ENCODE measurements at places on chromosomes 16 and 17. TPM values are rescaled to one million over a fixed set of nuclear protein-coding genes. Genes with fewer than 3 reads are reported as not detected.
A peak's percentile ranks its signal among the peaks of the same experiment; 100 is the strongest.

BAIAP3 gene
- 2.6 TPM for total RNA-seq

KRT36 gene
- total RNA-seq = not detected

RAB37 gene
- not detected for total RNA-seq

PMFBP1 gene
- total RNA-seq = 1.2 TPM

NLRC5 gene
- total RNA-seq = 33.1 TPM

CMTM1 gene
- 6.4 TPM for total RNA-seq

SRL gene
- not detected for total RNA-seq

GRCh38 chr16:70483426-70483825 lies 29.0 kb downstream of the FCSK start:
- H3K4me1 ChIP-seq = peaks cover 11% of the 10 kb centered on the region
- no peak for DNase-seq
- no peaks in the 10 kb centered on the region for H3K27me3 ChIP-seq
- no peak overlapping the region for H3K4me3 ChIP-seq

- peaks cover 40% of the 10 kb centered on the region for H3K36me3 ChIP-seq
- H3K27me3 ChIP-seq = no peaks in the 10 kb centered on the region
- H3K4me3 ChIP-seq = peak overlapping the region; percentile 92
- H3K4me1 ChIP-seq = peaks cover 35% of the 10 kb centered on the region
Observed at GRCh38 chr17:76736349-76737081, 616 bp downstream of the SRSF2 start.

DNA sequence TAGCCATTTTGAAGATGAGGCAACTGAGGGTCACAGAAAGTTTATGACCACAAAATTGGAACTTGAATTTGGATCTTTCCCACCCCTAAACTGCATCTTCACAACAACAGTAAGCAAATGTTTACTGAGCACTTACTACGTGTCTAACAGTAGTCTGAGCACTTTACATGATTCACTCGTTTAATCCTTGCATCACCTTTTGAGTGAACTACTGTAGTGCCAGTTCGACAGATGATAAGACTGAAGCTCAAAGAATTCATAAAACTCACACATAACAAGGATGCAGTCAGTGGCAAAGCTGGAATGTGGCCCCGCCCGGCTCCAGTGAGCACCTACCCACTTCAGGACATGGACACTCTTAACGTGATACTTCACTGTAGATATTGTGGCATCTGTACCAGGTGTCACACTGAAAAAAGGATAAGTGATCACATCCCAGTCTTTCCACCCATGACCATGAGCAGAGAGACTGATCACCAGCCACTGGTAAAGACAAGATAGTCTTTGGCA lies 36.0 kb upstream of the HLF start:
- H3K4me3 ChIP-seq = no peak overlapping the region
- no peaks in the 10 kb centered on the region for H3K36me3 ChIP-seq
- H3K27ac ChIP-seq = no peak overlapping the region

- DNase-seq = no peak
- H3K27ac ChIP-seq = no peak overlapping the region
- H3K27me3 ChIP-seq = no peaks in the 10 kb centered on the region
- peaks cover 34% of the 10 kb centered on the region for H3K36me3 ChIP-seq
Observed at GRCh38 chr16:11699234-11699894, 31.1 kb downstream of the SNN start.

DNA sequence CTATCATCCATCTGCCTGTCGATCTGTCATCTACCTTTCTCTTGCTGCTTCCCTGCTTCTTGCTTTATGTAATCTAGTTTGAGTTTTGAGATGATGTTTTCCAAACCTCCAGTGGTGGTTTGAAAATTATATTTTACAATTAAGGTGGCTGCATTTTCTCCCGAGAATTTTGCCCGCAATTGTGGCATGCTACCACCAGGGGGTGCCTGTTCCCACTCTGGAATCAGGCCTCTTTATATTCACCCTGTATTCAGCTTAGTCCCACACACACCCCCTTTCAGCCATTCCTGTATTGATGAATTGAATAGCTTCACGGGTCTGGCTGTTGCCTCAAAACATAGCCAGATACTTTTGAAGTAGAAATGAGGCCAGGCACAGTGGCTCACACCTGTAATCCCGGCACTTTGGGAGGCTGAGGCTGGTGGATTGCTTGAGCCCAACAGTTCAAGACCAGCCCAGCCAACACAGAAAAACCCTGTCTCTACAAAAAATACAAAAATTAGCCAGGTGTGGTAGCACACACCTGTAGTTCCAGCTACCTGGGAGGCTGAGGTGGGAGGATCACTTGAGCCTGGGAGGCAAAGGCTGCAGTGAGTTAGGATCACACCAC lies 3.2 kb downstream of the PRSS22 start:
- no peaks in the 10 kb centered on the region for H3K27me3 ChIP-seq
- no peak for DNase-seq
- no peak overlapping the region for H3K4me3 ChIP-seq
- H3K27ac ChIP-seq = no peak overlapping the region

- no peaks in the 10 kb centered on the region for H3K36me3 ChIP-seq
- no peaks in the 10 kb centered on the region for H3K4me1 ChIP-seq
- no peak for DNase-seq
- no peak overlapping the region for H3K4me3 ChIP-seq
- H3K27me3 ChIP-seq = no peaks in the 10 kb centered on the region
Observed at GRCh38 chr17:51585514-51586104, 325.3 kb downstream of the UTP18 start.

DNA sequence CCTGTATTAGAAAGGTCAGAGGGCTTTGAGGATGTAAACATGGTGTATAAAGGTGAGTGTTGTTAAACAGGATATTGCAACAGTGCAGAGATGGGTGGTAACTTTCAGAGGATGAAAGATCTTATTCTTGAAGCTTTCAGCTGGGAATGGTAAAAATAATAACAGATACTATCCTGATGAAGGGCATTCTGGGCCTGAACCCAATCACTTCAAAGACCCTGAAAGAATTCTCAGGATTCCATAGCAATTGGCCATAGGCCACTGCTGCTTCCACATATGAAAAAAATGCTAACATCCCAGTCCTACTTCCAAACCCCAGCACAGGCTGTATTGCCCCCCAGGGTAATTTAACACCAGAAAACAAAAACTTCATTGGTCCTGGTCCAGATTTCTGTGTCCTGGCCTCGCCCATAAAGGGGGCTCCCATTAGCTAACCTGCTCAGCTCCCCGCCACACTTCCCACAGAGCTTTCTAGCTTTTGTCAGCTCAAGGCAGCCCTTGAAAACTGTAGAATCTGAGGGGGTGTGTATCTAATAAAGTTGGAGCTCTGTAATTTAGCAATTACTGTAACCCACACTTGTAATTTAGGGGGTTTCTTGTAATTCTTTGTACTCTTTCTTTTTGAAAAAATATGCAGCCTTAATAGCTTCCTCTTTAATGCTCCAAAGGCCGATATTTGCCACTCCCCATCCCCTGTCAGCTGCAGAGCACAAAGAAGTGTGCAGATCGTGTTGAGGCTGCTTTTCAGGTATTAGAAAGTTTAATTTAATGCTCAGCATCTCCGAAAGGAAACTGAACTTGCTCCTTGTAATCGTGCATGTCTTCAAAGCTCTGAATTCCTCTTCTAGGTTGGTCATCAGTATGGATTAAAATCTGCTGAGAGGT lies 371.5 kb downstream of the SEC14L1 start:
- H3K27me3 ChIP-seq = no peaks in the 10 kb centered on the region
- H3K4me3 ChIP-seq = no peak overlapping the region
- H3K36me3 ChIP-seq = no peaks in the 10 kb centered on the region
- H3K4me1 ChIP-seq = no peaks in the 10 kb centered on the region
- DNase-seq = no peak

GRCh38 chr17:43768382-43768781 lies 9.8 kb upstream of the SOST start:
- no peaks in the 10 kb centered on the region for H3K27me3 ChIP-seq
- H3K27ac ChIP-seq = no peak overlapping the region
- H3K4me1 ChIP-seq = no peaks in the 10 kb centered on the region

GRCh38 chr17:27481327-27481726 lies 25.1 kb downstream of the KSR1 start:
- no peaks in the 10 kb centered on the region for H3K36me3 ChIP-seq
- H3K4me3 ChIP-seq = no peak overlapping the region
- H3K27ac ChIP-seq = no peak overlapping the region

DNA sequence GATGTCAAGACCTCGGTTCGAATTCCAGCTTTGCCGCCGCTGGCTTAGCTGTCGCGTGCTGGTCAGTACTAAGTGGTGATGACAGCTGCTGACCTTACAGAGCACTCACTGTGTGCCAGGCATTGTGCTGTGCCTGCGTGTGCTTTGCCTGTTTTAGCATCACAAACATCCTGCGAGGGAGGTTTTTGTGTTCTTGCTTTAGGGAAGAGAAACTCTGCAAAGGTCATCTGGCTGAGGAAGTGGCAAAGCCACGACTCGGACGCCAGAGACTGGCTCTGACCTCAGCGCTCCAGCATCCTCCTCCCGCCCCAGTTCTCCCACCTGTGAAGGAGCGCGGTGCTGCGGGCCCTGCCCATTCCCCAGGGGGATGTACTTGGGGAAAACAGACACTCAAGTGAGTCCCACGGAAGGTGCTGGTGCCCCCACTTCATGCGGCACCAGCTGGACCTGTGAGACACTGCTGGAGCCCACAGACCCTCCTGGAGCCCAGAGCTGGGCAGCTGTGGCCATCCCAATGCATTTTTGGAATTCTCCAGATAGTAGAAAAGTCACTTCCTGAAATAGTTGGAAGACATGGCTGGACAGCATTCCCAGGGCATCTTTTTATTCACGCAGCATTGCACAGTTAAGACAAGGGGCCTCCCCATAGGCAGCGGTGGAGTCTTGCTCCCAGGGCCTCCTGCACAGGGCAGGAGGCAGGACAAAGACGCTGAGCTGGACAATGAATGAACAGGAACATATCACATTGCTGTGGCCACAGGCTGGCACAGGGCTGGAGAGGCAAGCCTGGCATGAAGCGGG lies 20.0 kb upstream of the HERPUD1 start:
- DNase-seq = peak; percentile 83
- H3K36me3 ChIP-seq = no peaks in the 10 kb centered on the region
- no peaks in the 10 kb centered on the region for H3K27me3 ChIP-seq

DNA sequence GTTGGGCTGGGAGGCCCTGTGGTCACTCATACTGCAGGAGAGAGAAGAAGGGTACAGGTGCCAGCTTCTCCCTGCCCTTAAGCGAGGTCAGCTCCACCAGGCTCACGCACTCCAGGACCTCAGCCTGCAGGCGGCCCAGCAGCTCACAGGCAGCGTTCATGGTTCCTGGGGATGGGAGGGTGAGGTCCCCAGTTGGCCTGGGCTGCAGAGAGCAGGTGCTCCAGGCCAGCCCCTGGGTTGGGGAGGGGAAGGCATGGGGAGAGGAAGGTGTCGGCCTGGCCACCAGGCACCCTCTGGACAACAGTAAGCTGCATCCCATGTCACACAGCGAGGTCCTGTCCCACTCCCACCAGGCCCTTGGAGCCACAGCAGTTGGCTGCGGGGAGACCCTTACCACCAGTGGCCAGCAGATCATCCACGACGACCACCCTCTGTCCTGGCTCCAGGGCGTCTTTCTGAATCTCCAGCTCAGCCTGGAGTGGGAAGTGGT lies 2.0 kb downstream of the APRT start:
- H3K4me1 ChIP-seq = peaks cover 24% of the 10 kb centered on the region
- H3K36me3 ChIP-seq = peaks cover 3% of the 10 kb centered on the region
- no peak for DNase-seq
- H3K27ac ChIP-seq = no peak overlapping the region
- H3K4me3 ChIP-seq = no peak overlapping the region
- no peaks in the 10 kb centered on the region for H3K27me3 ChIP-seq

DNA sequence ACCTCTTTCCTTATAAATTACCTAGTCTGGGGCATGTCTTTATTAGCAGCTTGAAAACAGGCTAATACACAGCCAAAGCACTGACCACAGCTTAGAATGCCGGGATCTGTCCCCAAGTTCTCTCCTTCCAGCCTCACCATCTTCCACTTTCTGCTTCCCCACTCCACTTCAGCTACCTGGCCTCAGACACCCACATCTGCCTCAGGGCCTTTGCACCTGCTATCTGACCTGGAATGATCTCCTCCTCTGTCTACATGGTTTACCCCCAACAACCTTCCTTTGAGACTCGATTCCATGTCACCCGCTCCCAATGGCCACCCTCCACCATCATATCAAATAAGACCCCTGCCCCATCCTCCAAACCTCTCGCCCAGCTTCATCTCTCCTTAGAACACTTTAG lies 152.6 kb upstream of the CDC42EP4 start:
- no peaks in the 10 kb centered on the region for H3K27me3 ChIP-seq
- H3K27ac ChIP-seq = no peak overlapping the region
- no peaks in the 10 kb centered on the region for H3K36me3 ChIP-seq
- H3K4me3 ChIP-seq = no peak overlapping the region
- H3K4me1 ChIP-seq = no peaks in the 10 kb centered on the region
- no peak for DNase-seq

- H3K4me3 ChIP-seq = no peak overlapping the region
- H3K36me3 ChIP-seq = peaks cover 29% of the 10 kb centered on the region
- no peak for DNase-seq
- H3K27ac ChIP-seq = no peak overlapping the region
- peaks cover 2% of the 10 kb centered on the region for H3K4me1 ChIP-seq
- H3K27me3 ChIP-seq = no peaks in the 10 kb centered on the region
Observed at GRCh38 chr17:82640036-82640435, 8.2 kb downstream of the WDR45B start.

- H3K27ac ChIP-seq = no peak overlapping the region
- H3K4me3 ChIP-seq = no peak overlapping the region
- DNase-seq = no peak
- no peaks in the 10 kb centered on the region for H3K27me3 ChIP-seq
Observed at GRCh38 chr16:75130150-75130771, 13.7 kb upstream of the LDHD start.

DNA sequence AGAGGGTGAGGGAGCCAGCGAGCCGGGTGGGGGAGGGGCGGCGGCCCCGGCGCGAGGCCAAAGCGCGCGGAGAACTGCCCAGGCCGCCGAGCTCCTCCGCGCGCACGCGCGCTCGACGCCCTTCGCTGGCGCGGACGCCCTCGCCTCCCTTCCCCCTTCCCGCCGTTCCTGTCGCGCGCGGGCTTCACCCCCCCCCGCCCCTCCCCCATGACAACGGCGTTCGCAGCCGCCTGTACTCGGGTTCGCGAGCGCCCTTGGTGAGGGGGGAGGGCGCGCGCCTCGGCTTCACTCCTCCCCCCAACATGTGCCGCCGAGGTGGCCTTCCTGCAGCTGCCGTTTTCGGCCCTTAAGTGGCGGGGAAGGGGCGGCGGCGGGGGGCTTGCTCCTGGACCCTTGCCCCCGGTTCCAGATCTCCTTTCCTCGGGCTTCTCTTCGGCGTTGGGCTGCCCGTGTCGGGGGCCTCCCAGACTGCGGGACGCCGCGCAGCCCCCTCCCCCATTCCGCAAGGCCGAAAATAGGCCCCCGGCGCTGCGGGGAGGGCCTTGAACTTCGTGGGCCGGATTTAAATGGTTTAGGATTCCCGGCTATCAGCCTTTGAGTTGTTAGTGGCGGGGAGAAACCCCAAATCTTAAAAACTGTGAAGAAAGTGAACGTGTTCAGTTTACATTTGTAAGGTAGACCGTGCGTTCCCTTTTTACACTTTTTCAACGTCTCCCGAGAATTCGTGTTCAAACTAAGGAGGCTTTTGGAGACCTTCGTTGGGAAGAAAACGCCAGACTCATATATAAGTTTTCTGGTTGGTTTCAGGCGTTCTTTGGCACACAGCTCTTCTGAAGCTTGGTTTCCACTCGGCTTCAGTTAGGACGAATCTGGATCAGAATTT lies 653 bp downstream of the SRRM2 start:
- no peaks in the 10 kb centered on the region for H3K27me3 ChIP-seq
- DNase-seq = peak; percentile 45
- peaks cover 25% of the 10 kb centered on the region for H3K4me1 ChIP-seq
- H3K4me3 ChIP-seq = peak overlapping the region; percentile 85
